ENCODE measurements at places on chromosomes 6 and 20.

DNA sequence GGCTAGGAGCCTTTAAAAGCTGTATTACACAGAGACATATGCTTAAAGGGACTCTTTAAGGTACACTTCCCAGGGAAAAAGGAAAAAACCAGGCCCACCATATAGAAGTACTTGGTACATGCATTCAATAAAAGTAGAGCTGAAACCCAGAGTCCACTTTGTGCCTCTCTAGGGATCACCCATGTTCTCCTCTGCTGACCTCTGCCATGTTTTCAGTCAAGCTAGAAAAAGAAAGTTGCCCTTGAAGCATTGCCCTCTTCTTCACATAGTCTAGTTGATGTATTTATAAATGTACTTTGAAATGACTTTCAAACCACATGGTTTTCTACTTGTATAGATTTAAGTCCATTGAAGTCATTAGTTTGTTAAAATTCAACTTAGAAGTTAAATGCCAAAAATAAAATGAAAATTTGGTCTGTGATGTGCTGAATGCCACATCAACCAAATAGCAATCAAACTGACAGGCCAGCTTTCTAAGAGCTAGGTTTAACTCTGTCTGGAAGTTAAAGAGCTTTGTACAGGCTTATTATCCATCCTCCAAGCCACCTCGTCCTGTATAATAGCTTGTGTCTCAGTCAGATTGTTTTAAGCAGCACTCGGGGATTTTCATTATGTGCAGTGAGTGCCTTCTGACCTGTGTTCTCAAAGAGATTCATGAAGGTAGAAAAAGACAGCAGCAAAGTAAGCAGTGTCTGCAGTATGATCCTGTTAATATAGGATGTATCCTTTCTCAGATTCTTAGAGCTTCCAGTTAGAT is 238.6 kb upstream of the PLN start:
- DNase-seq: no peak

DNA sequence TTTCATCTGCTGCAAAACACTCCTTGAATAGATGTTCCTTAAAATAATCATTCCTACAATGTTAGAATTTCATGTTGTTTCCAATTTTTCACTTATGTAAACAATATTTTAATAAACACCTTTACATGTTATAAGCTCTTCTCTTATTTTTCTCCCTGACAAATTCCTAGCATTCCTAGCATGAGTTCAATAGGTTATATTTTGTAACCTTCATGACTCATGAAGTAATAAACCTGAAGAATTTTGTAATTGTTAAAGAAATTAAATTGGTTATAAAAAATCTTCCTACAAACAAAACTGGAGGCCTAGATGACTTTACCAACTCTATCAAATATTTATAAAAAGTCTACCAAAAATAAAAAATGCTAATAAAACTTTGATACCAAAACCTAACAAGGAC is 66.3 kb downstream of the NT5E start:
- no peak for DNase-seq

- no peak for DNase-seq
Observed at GRCh38 chr20:32387252-32387651, 29.1 kb downstream of the ASXL1 start.

GRCh38 chr6:114024746-114025145 is 53.8 kb upstream of the HDAC2 start:
- DNase-seq: no peak

DNA sequence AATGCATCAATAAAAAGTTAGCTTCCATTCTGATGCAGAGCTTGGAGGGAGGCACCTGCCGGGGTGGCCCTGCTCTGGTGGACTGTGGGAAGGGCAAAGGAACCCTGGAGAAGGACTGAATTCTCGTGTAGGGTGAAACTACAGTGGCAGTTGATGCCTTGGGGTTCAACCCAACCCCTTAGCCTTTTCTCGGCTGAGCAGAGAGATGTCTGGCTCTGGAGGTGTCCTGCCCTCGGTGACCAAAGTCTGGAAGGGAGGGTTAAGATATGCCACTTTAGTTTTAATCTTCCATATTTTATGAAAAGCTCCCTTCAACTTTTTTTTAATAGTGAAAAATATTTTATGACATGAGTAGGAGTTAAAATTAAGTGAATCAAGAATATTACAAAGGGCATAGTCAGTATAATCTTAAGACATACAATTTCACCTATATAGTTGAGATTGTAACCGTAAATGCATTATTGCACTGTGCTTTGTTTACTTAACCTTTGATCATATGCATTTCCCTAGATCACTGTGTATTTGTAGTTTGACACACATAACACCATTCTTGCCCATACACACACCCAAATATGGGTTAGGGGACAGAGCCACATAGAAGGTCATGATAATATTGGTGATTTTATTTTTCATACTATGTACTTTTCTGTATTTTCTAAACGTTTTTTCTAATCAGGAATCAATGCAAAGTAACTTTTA is 179.6 kb downstream of the MCHR2 start:
- DNase-seq: no peak

DNA sequence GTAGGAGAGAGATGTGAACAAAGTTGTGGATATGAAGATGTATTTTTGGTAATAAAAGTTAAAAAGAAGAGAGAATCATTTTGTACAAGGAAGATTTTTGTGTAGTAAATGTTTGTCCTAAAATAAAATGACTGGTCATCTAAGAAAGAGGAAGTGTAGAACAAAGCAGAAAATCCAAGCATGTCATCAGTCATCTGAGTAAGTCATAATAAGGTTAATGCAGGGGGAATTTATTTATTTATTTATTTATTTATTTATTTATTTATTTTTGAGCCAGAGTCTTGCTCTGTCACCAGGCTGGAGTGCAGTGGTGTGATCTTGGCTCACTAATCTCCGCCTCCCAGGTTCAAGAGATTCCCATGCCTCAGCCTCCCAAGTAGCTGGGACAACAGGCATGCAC is 15.7 kb upstream of the CGA start:
- no peak for DNase-seq

DNA sequence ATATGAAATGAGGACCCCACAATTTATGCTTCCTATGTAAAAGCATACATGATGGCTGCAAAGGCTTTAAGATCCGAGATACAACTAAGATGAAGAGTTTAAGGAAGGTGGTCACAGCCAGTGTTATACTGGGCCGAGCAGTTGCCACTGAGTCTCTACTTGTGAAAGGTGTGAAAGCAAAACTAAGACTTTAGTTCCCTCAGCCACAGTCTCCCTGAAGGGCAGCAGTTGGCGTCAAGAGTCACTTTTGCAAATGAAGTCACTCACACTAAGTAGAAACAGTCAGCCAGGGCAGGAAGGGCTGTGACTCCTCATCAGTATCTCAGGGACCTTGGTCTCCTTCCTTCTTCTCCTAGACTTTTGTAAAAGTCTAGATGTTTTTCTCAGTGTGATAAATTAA is 191.6 kb upstream of the MCHR2 start:
- no peak for DNase-seq

GRCh38 chr20:6074784-6075183 is 20.9 kb upstream of the LRRN4 start:
- DNase-seq: no peak

- DNase-seq: no peak
Observed at GRCh38 chr6:43803055-43803782, 33.2 kb downstream of the VEGFA start.

DNA sequence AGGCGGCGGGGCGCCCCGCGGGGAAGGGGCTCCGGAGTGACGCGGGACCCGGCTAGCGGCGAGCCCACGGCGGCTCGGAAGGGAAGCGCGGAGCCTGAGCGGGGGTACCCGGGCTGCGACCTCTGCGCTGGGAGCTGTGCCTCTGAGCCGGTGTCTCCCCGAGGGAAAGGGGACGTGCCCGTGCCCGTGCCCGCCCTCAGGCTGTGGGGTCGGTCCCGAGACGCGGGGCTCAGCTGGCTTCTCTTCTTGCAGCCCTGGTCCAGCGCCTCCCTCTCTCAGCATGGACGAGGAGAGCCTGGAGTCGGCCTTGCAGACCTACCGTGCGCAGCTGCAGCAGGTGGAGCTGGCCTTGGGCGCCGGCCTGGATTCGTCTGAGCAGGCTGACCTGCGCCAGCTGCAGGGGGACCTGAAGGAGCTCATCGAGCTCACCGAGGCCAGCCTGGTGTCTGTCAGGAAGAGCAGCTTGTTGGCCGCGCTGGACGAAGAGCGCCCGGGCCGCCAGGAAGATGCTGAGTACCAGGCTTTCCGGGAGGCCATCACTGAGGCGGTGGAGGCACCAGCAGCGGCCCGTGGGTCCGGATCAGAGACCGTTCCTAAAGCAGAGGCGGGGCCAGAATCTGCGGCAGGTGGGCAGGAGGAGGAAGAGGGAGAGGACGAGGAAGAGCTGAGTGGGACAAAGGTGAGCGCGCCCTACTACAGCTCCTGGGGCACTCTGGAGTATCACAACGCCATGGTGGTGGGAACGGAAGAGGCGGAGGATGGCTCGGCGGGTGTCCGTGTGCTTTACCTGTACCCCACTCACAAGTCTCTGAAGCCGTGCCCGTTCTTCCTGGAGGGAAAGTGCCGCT is 686 bp downstream of the ZGPAT start:
- no peak for DNase-seq

- peak; percentile 77 for DNase-seq
Observed at GRCh38 chr6:16332175-16332542, 93.8 kb downstream of the GMPR start.

DNA sequence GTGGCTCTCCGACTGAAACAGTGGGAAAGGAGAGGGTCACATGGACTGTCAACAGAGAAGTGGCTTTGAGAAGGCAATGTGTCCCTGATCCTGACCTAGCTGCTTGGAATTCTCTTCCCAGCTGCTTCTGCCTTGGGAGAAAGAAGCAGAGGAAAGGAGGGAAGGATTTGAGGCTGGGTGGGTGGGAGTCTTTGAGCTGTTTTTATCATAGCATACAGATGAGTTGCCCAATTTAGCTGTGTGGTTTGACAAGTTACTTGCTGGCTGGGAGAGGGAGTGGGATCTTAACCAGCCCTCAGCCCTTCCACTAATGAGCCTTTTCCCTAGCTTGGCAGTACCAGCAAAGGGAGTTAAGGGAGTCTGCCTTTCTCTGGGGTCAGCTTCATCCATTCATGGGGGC is 51.1 kb upstream of the MYL9 start:
- no peak for DNase-seq

- DNase-seq: no peak
Observed at GRCh38 chr20:50776122-50776817, 18.6 kb upstream of the BCAS4 start.

DNA sequence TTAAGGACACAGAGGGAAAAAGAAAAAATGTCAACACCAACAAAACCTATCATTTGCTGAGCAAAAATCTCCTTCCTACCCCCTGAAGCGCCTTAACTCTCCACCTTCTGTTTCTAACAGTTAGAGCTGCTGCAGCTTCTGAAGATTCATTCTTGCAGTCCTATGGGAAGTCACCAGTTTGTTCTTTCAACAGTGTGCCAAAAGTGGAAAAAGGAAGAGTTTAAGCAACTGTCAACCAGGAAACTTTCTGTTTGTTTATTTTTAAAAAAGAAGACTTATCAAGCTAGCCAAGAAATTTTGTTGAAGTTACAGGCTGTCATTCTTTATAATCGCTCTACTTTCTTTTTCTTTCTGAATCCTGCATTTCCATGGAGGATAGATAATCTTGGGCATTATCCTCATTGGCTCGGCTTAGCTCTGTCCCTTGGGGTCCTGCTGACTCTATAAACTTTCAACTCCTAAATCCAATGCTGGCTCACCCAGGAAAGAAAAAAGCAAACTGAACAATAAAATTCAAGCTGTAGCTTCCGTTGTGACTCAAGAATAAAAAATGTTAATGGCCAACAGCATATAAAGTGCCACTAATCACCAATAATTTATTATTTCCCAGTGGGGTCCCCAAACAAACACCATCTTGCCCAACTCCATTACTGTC is 172.8 kb upstream of the CITED2 start:
- DNase-seq: no peak

GRCh38 chr6:169241688-169242350 is 11.8 kb downstream of the THBS2 start:
- no peak for DNase-seq

DNA sequence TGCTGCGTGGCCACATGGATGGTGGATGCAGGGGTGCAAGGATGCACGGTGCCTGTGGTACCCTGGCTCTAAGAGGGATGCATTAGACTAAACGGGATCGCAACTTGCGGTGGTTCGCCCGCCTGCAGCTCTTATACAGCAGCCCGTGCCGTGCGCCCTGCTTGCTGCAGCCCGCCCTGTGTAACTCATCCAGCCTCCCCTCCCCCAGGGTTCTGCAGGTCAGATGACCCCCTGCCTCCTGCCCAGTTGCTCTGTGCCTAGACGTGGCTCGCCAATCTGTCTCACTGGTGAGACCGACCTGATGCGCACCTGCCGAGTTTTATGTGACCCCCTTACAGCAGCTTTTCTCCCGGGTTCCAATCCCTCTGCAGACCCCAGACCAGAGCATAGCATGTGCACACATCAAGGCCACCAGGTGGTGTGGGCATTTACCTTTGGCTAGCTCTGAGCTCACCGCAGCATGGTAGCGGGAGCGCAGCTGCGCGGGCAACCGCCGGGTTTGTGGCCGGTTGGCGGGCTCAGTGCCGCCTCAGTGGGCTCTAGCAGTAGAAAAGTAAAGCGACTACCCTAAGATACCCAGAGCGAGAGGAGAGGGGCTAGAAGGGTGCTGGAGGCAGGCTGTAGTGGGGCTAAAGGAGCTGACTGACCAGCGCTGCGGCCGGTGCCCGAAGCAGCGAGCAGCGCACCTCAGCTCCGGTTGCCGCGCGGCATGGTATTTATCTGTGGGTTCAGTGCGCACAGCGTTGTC is 693 bp upstream of the GNAS-AS1 start:
- no peak for DNase-seq

- no peak for DNase-seq
Observed at GRCh38 chr6:167058261-167058660, 59.1 kb downstream of the CEP43 start.

DNA sequence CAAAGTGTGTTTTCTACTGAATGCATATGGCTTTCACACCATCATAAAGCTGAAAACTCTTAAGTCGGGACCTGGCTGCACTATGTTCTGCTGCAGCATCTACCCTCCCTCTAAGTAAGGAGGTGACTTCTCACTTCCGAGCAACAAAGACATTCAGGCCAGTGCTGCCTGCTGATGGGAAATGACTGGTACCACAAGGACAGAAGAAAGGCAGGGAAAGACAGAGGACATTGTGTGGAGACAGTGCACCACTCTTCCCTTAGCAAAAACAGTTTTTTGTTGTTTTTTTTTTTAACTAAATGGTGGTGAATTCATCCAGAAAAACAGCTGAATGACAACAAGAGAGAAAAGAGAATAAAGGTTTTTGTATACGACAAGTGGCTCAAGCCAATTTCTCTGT is 81.5 kb downstream of the MAP7 start:
- no peak for DNase-seq

DNA sequence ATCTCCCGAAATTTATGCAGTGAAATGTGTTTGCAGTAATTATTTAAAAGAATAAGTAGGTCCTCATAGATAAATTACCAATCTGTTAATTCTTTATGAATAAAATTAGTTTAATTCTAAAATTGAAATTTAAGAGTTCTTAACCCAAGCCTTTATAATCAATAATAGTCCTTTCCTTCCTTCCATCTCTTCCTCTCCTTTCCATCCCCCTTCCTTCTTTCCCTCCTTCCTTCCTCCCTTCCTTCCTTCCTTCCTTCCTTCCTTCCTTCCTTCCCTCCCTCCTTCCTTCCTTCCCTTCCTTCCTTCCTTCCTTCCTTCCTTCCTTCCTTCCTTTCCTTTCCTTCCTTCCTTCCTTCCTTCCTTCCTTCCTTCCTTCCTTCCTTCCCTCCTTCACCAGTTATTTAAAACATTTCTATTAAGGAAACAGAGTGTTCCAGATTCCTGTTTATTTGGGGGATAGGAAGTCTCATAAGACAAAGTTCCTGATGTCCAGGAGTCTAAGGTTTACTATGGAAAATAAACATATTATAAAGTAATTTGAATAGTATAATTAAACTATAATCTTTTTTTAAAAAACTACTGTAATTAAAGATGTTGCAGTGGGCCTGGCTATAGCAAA is 285.3 kb upstream of the NOX3 start:
- no peak for DNase-seq
